ENCODE measurements at places on chromosomes 2 and 18.
A peak's percentile ranks its signal among the peaks of the same experiment; 100 is the strongest.

GRCh38 chr2:217599906-217600305 is 402.9 kb downstream of the TNS1 start:
- no peak for DNase-seq

GRCh38 chr2:47010176-47010575 is 94.6 kb upstream of the MCFD2 start:
- DNase-seq: no peak

DNA sequence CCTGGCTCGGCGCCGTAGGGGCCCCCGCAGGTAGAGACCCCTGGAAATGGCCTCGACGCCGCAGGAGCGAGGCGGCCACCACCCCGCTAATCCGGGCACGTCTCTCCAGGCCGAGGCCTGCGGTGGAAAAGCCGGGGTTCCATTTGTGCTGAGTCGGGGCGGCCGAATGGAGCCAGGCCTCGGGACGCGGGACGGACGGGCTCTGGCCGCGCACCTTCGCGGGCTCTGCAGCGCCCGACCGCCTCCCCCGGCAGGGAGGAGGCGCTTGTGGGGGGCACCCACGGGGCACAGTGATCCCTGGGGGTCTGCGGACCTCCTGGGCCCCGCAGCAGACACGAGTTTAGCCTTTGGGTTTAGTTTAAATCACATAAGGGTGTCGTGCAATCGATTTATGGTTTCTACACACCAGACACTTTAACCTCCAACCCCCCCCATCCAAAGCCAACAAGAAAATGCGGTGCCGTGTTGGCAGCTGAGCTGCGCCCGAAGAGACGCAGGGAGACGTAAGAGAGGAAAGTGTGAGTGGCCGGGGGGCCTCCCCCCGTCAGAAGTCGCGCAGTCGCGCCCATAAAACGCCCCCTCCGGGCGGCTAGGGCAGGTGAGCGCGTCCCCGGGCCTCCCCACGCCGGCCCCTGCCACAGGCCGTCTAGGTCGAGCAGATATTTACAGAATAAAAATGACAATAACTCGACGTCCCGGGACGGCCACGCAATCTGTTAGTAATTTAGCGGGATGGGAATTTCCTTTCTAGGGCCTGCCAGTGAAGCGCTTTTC is 1.0 kb upstream of the NFATC1 start:
- peak; percentile 31 for DNase-seq

DNA sequence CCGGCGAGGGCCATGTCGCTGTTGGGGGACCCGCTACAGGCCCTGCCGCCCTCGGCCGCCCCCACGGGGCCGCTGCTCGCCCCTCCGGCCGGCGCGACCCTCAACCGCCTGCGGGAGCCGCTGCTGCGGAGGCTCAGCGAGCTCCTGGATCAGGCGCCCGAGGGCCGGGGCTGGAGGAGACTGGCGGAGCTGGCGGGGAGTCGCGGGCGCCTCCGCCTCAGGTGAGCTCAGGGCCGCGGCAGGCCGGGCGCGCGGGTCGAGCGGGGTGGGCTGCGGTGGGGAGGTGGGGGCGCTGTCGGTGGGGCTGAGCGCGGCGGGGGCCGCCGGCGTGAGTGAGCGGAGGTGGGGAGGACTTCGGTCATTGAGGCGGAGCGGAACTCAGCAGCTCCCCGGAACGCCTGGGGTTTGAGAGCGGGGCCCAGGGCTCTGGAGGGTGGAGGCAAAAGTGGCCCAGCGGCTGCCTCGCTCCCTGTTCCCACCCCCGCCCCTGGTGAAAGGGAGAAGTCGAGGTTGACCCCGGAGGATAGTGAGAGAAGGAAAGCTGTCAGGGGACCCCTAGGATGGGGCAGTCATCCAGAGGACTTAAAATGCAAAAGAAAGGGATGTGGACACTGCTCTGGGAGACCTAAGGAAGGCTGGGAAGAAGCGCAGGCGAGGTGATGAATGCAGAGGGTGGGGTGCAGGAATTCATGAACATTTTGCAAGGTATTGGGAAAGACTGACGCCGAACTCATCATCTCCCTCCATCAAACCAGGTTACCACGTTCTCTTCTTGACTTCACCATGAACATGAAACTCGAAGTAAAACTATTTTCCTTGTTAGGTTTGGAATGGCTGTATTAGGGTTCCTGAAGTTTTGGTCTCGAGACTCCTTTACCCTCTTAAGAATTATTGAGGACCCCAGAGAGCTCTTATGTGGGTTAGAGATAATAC is 633 bp downstream of the MALT1 start:
- DNase-seq: peak; percentile 31

DNA sequence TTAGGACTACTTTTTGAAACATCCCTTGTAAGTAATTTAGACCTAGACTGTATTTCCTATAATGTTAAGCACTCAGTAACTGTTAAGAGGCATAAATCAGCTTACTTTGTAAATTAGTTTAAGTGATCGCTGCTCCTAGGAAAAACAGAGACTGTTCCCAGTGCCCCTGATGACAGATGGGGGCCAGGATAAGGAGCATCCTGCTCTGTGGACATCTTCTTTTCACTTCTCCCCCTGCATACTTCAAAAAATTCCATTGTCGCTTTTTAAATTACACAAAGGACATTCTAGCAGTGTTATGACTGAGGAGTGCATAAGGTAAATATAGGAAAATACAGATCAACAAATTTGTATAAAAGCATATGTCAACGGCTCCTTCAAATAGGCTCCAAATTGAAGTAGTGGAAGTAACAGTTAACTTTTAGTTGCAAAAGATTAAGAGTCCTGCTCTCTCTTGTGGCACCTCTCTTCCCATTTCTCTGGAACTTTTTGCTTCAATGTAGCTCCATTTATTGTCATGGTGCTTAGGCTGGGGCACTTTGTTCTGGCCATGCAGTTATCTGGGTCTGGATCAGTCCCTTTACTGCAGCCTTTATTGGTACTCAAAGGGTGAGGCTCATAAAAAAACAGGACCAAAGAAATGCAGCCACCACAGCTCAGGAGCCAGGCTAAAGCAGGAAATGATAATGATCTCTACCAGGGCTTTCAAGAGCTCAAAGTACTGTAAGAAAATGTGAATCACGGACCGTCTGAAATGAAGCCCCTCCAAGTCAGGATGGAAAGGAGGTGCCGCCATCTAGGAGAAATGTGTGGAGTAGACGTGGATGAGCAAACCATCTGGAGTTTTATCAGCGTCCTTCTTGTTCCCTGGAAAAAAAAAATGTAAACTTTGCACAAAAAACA is 162.1 kb upstream of the ZNF516 start:
- DNase-seq: no peak

DNA sequence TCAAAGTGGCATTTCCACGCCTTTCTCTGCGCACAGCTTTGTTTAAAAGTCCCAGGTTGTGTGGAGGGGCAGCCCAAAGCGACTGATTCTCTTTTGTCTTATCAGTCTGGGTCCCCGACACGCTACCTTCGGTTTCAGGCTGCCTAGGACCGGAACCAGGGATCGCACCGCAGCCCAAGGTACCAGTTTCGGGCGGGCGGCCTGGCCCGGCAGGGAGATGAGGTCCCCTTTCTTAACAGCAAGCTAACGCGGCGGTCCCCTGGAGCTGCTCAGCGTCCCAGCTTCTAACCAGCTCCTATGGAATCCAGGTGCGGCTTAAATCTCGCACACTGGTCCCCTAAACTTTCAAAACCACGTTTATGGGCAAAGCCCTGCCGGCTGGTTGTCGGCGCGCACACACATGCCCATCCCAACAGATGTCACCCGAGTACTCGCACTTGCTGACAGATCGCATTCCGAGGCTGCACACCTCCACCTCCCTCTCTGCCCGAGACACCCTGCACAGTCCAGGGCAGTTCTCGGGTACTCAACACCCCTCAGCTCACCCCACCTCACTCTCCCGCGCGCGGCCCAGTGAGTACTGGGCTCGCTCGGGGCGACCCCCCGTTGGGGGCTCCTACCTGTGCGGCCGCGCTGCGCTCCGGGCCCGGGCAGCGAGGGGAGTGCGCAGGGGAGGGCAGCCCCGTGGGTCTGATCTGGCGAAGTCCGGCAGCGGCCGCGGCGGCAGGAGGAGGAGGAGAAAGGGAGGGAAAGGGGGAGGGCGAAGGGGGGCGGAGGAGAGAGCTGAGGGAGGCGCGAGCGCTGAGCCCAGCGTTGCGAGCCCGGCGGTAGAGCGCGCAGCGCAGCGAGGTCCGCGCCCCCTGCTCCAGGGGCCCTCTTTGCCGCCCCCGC is at the start of gene EFEMP1:
Gene EFEMP1 (minus strand): TSS at position 692 of the 891 bp plus-strand sequence. CDS start 1,342 bp downstream, outside the sequence.
- DNase-seq: no peak

- peak; percentile 41 for DNase-seq
Measured at GRCh38 chr2:893311-893710, 57.3 kb upstream of the SNTG2 start.

GRCh38 chr2:78423631-78424030 is 601.9 kb upstream of the REG3G start:
- DNase-seq: no peak

- no peak for DNase-seq
Measured at GRCh38 chr2:105882920-105883435, 138.3 kb downstream of the NCK2 start.

- DNase-seq: no peak
Measured at GRCh38 chr2:149648282-149649030, 60.9 kb upstream of the MMADHC start.

- no peak for DNase-seq
Measured at GRCh38 chr18:389658-390357, 110.7 kb downstream of the COLEC12 start.

DNA sequence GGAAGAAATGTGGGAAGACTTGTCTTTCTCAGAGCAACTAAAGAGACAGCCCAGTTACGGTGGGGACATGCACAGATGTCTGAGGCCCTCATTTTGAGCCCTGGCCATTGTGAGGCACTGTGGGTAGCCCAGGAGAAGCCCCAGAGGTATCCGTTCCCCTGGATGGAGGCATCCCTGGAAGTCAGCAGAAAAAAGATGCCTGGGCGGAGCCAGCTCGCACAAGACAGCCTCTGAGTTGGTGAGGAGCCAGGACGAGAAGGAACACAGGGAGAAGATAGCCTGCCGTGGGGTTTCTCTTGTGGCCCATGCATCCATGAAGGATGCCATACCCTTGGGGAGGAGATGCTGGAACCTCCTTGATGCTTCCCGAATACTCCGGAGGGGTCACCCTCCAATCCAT is 56.9 kb upstream of the SEMA4C start:
- no peak for DNase-seq

DNA sequence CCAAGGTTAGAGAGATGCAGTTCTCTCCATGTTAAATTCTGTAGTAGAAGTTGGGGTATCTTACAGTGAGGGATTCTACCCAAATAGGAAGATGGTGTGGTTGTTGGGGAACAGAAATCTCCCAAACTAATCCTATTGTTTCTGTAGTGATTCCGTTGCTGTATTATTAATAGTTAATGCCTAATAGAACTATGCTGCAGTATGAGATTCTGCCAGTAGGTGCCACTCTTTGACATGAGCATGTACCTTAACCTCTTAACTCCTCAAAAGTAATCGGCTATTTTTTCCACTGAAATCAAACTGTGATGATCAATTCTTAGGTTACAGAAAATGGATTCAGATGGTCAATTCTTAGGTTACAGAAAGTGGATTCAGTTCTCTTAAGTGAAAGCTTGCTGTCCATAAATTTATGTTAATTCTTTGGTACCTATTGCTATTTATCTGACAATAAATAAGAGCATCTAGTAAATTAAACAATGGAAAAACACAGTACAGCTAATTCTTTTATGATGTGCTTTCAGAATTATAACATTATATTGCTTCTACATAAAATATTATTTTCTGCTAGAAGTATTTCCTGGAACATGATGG is 97.9 kb upstream of the DLX2 start:
- DNase-seq: no peak

GRCh38 chr2:383178-383577 is 95.3 kb upstream of the ALKAL2 start:
- DNase-seq: no peak

- DNase-seq: no peak
Measured at GRCh38 chr18:42778024-42778423, 337.5 kb downstream of the RIT2 start.

DNA sequence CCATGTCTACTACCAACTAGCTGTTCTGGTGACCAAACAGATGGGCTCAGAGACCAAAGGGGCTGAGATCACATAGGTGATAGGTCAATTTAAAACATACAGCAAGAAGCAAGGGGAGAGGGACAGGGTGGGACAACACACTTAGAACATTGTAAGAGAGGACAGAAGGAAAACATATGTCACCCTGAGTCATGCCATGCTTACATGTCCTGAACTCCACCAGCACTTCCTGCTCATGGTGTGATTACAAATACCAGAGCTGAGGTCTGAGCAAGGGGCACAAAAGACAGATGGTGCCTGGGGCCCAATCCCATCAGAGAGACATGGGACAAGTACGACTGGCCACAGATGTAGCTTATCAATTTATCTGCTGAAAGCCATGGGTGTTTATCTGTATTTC is 28.7 kb upstream of the GALNT14 start:
- DNase-seq: no peak

- DNase-seq: no peak
Measured at GRCh38 chr2:42030200-42030759, 17.5 kb upstream of the PKDCC start.

DNA sequence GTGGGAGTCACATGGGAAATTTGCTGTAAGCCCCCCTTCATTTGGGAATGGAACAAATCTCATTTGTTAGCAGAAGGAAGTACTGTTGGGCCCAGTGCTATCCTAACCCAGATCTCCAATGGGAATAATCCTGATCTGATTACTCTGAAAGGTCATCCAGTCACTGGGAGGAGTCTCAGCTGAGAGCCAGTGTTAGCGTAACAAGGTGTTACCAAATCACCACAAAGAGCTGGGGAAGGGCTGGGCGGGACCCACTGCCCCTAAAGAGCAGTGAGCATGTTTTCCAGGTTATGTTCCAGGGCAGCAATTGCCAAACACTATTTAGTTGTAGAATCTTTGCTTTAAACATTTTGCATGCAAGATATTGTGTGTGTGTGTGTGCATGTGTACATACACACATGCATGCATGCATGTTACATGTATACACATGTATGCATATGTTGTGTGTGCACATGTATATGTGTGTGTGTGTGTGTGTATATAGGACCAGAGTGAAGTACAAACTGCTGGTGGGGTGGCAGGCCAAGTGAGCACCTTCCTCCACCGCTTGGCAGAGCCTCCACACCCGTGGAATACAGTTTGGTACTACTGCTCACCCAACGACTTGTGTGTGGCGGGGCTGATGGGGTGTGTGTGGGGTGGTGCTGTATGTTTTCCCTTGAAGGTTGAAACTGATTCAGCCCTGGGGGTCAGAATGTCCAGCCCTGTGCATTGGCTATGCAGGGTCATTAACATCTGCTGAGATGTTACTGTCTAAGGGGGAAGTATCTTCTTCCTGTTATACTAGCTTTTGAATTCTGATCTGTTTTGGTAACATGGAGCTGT is 15.2 kb downstream of the INPP5D start:
- no peak for DNase-seq
